Stimulated activated naive CD4-positive, alpha-beta T cell treated with Interleukin-2 at 50 U/mL for 16 hours (primary cell): ENCODE measurements at places on chromosomes 13 and 19.

DNA sequence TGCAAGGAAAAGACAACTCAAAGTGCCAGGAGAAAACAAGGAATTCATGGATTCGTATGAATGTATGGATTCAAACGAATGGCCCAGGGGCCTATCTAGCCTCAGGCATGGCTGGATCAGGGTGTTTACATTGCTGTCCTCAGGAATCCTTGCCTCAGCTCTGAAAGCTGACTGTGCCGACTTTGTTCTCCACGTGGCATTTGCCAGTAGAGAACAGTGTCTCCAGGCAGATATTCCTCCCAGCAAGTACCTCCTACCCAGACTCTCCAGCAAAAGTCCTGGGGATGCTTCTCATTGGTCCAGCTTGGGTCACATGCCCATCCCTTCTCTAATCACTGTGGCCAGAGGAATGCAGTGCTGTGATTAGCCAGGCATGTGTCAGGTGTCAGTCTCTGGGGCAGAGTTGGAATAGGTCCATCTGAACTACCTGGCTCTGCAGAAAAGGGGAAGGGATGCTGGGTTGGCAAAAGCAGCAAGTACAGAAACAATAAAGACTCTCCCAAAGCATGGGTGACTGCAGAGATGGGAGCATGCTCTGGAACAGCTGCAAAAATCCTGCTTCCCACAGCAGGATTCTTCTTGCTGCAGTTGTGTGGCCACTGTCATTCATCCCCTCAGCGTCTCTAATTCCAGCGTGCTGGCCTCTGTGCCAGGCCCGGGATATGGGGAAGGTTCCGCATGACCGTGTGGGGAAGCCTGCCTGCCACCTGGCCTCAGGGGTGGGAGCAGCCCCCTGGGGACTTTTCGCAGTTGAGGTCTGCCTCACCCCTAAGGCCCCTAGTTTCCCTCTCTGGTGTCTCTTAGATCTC lies 30.0 kb downstream of the CCNE1 start:
- DNase-seq, result no peak

DNA sequence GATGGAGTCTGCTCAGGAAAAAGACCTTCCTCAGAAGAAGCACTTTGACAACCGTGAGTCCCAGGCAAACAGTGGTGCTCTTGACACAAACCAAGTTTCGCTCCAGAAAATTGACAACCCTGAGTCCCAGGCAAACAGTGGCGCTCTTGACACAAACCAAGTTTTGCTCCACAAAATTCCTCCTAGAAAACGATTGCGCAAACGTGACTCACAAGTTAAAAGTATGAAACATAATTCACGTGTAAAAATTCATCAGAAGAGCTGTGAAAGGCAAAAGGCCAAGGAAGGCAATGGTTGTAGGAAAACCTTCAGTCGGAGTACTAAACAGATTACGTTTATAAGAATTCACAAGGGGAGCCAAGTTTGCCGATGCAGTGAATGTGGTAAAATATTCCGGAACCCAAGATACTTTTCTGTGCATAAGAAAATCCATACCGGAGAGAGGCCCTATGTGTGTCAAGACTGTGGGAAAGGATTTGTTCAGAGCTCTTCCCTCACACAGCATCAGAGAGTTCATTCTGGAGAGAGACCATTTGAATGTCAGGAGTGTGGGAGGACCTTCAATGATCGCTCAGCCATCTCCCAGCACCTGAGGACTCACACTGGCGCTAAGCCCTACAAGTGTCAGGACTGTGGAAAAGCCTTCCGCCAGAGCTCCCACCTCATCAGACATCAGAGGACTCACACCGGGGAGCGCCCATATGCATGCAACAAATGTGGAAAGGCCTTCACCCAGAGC lies 16.2 kb upstream of the ZNF544 start:
- DNase-seq, result no peak

- no peak for DNase-seq
Measured at GRCh38 chr13:49436890-49437289, 7.0 kb downstream of the CAB39L start.

DNA sequence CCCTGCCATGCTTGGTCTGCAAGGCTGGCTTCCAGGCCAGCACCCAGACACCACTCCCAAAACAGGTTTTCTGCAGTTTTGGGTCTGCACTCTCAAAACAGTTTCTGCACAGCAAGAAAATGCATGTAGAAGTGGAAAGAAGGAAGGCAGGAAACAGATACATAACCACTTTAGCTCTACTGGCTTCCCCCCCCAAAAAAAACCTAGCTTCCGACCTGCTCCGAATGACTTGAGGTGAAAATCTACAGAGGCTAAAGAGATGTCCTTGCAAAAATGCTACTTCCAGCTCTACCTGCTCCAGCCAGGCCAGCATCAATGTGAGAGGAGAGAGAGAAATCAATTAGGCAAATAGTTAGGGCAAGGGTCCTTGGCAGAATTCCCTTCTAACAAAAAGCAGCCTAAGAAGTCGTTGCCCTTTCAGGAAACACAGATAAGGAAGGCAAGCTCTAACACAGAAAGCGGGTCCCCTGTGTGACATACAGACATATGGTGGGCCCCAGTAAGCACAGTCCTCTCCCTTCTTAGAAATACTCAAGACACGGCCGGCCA lies 3.4 kb downstream of the C19orf12 start:
- no peak for DNase-seq

DNA sequence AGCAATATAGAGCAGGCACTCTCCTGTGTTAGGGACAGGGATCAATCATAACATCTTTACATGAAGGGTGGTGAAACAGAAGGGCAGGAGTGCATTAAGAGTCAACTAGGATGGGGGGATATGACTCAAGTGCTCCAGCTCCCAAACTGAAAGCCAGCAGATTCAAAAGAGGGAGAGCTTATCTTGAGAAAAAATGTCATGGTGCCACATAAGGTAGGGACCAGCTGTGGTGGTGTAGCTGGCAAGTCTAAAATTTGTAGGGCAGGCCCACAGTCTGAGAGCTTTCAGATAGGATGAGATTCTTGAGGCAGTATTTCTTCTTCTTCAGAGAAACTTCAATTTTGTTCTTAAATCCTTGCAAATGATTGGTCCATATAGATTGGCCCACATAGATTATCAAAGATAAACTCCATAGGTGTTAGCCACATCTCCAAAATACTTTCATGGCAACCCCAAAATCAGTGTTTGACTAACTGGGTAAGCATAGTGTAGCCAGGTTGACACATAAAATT lies 19.1 kb downstream of the DNAJC15 start:
- no peak for DNase-seq

GRCh38 chr13:80374444-80374843 lies 33.5 kb upstream of the SPRY2 start:
- no peak for DNase-seq

DNA sequence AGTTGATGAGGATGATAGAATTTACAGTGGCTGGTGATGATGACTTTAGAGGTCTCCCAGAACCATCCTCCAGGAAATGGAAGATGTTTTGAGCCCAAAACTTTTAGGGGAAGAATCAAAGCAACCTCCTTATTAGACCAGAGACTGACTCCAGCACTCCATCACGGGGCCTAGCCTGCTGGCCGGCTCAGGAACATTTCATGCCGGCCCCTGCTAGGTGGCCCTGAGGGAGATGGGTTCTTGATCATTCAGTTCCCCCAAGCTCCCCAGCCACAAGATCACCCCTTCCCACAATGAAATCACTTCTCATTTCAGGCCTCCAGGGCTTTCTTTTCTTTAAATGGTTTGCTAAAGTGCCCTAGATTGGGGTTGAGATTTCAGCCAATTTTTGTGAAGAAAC lies 79.7 kb upstream of the SIAH3 start:
- no peak for DNase-seq

GRCh38 chr13:38899571-38899970 lies 91.1 kb downstream of the STOML3 start:
- no peak for DNase-seq

GRCh38 chr13:30314562-30314961 lies 7.2 kb upstream of the KATNAL1 start:
- DNase-seq, result no peak

DNA sequence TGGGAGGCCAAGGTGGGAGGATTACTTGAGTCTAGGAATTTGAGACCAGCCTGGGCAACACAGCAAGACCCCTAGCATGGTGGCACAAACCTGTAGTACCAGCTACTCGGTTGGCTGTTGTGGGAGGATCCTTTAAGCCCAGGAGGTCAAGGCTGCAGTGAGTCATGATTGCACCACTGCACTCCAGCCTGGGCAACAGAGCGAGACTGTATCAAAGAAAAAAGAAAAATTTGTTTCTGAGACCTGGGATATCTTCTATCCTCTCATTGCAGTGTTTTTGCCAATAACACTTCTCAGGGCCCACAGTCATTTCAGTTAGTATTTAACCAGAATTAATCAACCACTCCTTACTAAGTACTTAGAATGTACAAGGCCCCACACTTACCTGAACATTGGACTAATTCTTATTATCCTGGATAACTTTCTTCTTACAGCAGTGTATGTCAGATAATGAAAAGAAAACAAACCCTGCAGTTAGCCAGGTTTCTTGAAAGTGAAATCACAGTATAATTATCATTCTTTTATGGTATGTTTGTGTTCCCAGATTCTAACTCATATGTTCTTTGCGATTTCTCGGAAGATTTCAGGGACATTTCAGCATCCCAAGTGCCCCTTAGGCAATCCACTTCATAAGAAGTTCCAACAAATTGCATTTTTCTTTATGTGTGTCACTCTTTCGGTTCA lies 75.6 kb upstream of the KLF5 start:
- no peak for DNase-seq

GRCh38 chr13:98390086-98390715 lies 186.7 kb downstream of the STK24 start:
- no peak for DNase-seq

DNA sequence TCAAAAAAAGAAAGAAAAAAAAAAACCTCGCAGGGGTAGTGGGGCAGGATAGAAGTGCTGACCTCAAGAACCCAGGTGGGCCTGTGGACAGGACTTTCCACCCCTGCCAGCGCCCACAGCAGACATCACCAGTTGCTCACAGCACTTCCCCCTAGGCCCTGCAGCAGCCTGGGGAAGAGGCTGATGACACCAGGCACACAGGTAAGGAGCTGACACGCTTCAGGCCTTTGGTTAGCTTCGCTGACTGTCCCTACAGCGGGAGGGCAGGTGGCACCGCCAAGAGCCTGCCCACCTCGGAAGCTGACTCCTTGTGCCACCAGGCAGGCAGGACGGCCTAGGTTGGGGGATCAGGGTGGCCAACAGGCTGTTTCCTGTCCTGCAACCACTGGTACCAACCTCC lies 8.9 kb downstream of the LONP1 start:
- DNase-seq, result no peak

DNA sequence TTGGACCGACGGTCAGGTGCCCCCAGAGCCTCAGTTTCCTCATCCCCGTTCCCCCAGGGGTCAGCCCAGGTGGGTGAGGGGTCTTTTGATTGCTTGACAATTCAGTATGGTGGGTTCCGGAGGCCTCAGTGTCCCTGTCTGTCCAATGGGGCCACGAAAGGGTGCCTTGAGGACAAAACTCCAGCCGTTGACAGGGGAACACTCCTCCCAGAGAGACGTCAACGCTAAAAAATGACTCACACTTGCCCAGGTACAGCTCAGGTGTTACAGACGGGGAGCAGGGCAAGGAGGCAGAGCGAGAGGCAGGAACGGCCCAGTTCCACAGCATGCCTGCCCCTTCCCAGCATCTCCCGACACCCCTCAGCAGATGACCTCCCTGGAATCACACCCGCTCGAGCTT lies 1.8 kb downstream of the TNFAIP8L1 start:
- no peak for DNase-seq

- no peak for DNase-seq
Measured at GRCh38 chr13:69108486-69108885, 999.1 kb upstream of the ATXN8OS start.

DNA sequence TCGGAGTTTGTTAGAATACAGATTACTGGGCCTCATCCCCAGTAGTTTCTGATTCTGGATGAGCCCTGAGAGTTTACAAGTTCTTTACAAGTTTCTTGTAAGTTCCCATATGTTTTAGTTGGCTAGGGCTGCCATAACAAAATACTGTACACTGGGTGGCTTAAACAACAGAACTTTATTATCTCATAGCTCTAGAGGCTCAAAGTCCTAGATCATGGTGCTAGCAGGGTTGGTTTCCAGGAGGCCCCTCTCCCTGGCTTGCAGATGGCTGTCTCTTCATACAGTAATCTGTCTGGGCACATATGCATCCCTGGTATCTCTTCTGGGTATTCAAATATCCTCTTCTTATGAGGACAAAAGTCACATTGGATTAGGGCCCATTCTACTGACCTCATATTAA lies 167.2 kb downstream of the KLF5 start:
- no peak for DNase-seq

GRCh38 chr19:39645800-39646411 lies 9.8 kb upstream of the LGALS16 start:
- no peak for DNase-seq

DNA sequence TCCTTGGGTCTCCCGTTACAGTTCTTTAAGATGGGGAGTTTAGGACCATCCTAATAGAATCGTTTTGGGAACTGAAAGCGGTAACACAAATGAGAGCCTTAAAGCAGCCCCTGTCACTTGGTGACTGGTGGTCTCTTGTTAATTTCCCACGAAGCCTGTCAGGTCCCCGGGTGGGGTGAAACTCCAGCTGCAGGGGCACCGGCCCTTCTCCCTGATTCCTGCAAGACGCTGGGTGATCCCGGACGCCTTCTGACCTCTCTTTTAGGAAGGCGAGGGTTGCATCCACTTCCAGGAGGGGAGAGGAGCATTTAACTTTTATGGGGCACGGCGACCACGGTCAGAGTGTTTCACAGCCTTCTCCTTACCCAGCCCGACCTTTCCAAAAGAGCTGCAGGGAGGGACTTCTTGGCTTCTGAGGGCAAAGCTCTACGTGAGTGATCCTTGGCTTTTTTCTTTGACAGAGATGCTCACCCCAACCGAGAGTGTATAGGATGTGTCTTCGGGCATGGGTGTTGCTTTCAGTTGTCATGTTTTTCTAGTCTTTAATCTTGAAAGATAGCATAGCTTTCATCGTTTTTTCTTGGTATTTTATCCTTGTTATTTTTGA lies 688 bp downstream of the ZNF225 start:
- DNase-seq, result no peak

GRCh38 chr13:52945348-52945747 lies 83.3 kb upstream of the OLFM4 start:
- DNase-seq, result no peak

GRCh38 chr13:27573265-27573664 lies 47.1 kb downstream of the LNX2 start:
- DNase-seq, result no peak

DNA sequence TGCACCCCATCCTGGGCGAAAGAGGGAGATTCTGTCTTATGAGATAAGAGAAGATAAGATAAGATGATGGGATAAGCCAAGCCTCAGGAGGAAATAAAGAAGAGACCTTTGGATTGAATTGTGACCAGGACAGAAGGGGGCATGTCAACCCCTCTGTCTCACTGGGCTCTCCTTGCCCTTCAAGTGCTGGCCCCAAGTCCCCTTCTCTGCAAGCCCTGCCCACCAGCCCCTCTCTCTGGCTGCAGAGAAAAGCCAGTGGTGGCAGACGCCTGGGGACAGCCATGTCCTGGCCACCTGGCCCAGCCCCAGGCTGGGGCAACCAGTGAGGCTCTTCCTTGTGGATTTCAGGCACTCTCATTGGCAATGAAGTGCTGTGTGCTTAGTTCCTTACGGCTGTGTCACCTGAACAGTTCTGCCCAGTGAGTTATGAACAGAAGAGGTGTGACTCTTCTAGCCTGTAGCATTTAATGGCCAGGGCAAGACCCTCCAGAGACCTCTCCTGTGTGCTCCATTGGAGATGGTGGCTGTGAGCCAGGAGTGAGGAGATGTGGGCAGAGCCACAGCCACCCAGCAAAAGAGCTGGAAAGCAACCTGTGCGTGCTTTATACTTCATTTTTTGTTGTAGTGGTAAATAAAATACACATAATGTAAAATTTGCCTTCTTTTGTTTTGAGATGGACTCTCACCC lies 6.1 kb upstream of the BTBD2 start:
- no peak for DNase-seq

GRCh38 chr19:14089662-14090508 lies 666 bp downstream of the SAMD1 start:
- DNase-seq, result peak; percentile 46

- DNase-seq, result no peak
Measured at GRCh38 chr13:109779876-109780510, 6.4 kb downstream of the IRS2 start.
